ENCODE measurements at places on chromosomes 2 and 18.

- no peak for DNase-seq
Measured at GRCh38 chr2:157194844-157195243, 62.7 kb upstream of the GALNT5 start.

DNA sequence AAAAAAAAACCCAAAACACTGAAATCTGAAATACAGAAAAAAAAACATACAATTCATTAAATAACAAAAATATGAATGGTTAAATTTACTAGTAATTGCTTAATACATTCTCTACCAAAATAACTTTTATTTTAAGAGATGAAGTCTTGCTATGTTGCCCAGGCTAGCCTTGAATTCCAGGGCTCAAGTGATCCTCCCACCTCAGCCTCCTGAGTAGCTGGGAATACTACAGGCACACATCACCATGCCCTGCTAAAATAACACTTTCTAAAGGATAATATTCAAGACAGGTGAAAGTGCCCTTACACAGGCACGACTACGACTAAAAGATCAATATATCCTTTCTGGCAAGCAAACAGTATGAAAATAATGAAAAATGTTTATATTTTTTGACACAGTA lies 9.5 kb downstream of the USP34 start:
- no peak for DNase-seq

- DNase-seq: no peak
Measured at GRCh38 chr2:240630771-240631547, 5.7 kb downstream of the GPR35 start.

DNA sequence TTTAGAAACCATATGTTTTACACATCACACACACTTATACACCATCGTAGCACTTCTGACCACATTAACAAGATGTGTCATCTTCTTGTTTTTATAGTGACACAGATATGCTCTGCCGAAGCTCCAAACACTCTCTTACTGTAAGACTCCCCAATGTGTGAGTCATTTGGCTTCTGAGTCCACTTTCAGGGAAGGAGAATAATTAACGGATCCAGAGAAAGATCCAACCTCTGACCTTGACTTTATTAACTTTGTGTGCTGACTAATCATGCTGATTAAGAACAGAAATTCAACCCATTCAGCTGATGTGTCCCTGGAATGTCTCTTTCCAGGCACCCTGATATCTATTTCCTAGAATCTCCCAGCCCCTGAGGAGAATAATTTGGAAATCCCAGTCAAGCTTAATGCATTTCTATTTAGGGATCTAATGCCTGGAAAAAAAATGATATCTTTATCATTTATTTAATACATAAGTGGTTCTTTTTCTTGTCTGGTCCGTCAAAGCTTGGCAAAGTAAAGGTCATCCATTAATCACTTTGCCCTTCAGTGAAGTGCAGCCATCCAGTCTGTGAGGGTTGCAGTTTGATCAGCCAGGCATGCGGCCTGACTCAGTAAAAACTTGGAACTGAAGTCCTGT lies 615.8 kb upstream of the SYT4 start:
- DNase-seq: no peak

- no peak for DNase-seq
Measured at GRCh38 chr2:57981083-57981768, 65.4 kb upstream of the VRK2 start.

- no peak for DNase-seq
Measured at GRCh38 chr2:241157841-241158545, 7.7 kb downstream of the PPP1R7 start.

DNA sequence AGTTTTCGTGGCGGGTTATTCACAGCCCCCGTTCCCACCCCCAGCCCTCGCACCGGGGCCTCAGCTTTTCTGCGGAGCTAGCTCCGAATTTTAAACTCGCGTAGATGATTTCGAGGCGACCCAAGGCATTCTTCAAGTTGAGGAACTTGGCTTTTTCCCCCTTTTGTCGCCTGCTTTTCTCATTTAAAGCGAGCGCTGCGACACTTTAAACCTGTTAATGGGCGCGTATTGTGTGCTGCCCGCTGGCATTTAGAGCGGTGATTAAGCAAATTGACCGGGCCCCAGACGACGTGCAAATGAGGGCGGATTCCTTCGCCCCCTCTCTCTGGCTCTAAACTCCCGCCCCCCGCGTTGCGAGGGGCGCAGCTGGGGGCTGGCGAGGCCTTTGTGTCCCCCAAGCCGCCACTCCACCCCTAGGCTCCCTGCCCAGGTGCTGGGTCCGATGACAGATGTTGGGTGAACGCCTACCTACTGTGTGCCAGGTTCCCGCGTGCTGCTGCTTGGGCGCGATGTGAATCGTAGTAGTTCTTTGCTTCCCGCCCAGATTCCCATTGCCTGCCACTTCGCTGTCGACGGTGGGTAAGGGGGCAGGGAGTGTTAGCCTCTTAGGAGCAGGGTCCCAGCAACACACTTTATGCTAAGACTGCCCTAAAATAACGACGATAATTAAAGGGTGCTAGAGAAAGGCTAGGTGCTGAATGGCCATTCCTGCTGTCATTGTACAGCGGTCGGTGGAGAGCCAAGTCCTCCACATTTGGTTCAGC lies 1.9 kb downstream of the TCF7L1 start:
- DNase-seq: no peak

DNA sequence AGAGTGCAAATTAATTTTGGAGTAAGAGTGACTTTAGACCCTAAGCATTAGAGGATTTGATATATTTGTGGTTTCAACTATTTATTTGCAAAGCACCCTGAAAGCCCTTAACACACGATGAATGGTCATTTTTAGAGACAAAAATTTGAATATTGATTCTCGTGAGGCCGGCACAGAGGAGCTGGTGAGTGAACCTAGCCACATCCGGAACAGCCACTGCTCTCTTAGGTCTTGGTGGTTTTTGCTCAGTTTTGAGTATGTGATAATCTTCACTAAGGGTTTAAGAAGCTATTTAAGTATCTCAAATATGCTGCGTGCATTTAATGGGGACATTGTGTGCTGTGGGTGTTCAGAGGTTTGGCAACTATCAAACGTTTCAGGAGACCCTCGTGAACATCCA lies 204.8 kb downstream of the TSN start:
- DNase-seq: no peak

DNA sequence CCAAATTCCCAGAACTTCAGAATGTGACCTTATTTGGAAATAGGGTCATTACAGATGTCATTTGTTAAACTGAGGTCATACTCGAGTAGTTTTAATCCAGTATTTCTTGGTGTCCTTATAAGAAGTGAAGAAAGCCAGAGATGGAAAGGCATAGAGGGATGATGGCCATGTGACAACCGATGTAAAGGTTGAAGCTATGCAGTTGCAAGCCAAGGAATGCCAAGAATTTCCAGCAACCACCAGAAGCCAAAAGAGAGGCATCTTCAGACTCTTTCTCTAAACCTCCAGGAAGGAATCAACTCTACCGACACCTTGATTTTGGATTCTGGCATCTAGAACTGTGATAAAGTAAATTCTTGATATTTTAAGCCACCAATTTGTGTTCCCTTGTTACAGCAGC lies 242.2 kb downstream of the CDH20 start:
- DNase-seq: no peak

DNA sequence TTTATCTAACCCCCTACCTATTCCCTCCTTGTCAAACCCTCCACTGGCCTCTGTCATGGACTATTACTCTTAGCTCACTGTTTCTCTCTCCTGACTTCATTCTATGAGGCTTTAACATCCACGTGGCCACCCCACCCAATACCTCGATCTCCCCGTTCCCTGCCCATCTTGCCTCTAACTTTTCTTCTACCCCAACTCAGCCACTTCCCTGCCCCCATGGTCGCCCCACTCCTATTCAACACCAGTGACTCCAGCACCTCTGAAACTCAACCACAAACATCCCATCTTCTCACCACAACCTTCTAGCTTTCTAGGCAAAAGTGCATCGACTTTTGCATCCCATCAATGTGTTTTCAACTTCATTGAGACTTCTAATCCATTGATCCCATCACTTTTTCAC lies 94.2 kb upstream of the EPAS1 start:
- DNase-seq: no peak

DNA sequence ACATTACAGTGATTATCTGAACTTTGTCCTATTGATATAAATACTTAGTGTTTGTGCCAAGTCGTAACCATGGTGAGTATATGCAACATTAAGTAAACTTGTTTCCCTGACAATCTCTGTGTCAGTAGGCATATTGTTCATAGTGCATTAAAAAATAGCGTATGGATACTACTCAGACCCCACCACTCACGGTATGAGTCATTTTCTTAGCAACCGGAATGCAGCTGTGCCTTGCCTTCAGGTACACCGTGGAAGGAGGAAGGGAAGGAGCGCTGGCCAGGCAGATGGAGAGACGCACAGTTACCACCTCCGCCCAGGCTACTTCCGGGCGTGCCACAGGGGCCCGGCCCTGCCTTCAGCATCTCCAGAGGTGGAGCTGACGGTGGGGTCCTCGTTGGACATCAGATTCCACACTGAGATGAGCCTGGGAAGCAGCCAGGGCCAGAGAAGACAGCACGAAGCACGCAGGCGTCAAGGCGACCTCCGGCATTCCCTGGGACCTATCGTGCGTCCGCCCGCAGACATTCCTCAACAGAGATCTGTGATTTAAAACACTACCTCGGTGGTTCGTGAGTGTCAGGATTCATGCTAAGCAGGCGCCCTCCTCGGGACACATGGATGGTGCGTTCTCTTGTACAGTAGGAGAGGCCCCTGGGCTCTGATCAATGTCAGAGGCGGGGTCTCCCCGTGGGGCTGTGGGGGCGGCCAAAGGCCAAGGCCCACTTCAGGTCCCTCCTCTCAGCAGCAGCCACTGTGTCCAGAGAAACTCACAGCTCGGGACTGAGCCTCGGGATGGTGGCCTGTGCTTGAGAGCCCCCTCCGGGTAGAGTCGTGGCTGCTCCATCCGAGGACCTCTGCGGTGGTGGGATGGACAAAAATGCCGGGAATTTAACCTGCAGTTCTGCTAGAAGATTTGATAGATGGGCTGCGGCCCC lies 82.2 kb upstream of the HDAC4 start:
- DNase-seq: no peak

- DNase-seq: no peak
Measured at GRCh38 chr18:50722311-50722710, 97.5 kb downstream of the MRO start.

GRCh38 chr18:28729321-28729720 lies 552.4 kb upstream of the CDH2 start:
- no peak for DNase-seq

DNA sequence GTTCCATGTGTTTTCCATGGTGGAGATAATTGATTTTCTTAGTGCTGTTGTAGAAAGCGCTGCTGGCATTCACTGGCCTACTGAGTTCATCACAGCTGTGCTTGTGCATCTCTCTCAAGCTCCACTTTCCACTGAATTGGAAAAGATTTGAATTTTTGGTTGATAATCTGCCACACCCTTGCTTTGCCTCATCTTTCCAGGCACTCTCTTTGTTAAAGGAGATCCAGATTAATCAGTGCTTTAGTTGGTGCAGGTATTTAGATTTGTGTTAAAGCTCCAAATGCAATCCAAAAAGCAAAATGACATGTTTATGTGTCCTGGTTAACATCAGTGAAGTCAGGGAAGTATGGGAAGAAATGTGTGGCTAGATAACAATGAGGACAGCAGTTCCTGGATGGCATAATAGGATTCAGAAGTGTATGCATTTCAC lies 2.7 kb upstream of the COL3A1 start:
- DNase-seq: no peak

GRCh38 chr2:162538967-162539366 lies 195.0 kb downstream of the GCA start:
- no peak for DNase-seq

DNA sequence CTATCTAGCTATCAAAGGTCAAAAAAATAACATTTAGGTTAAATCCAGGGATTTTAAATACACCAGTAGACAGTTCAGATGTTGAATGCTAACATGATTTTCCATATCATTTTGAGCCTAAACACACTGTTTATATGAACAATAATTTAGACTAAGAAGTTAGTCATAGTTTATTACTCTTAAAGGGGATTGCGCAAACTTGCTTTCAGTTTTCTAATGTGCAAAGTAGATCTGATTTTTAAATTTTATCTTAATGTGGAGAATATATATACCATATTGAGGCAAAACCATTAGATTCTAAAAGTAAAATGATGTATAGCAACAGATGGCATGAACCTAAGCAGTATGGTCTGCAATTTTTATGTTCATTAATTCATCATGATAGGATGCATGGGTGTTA lies 76.6 kb downstream of the CDH7 start:
- no peak for DNase-seq

GRCh38 chr2:128681507-128681906 lies 362.8 kb upstream of the HS6ST1 start:
- no peak for DNase-seq

DNA sequence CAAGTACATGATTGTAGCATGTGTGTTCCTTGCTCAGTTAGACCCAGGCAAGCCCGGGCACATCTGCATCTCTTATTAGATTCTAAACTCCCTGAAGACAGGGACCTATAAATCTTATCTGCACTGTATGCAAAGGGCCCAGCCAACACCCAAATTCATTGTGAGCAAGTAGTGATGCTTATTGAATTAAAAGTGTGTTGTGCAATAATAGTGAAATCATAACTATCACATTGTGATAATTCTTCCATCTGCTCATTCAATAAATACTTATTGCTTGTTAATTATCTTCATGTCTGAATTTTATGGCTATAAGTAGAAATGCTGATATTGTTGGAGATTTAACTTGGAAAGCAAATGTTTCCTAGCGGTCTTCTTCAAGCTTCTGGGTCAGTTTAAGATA lies 387.5 kb downstream of the SLC4A3 start:
- DNase-seq: no peak

- DNase-seq: no peak
Measured at GRCh38 chr18:74766251-74766650, 168.6 kb downstream of the ZNF407 start.

DNA sequence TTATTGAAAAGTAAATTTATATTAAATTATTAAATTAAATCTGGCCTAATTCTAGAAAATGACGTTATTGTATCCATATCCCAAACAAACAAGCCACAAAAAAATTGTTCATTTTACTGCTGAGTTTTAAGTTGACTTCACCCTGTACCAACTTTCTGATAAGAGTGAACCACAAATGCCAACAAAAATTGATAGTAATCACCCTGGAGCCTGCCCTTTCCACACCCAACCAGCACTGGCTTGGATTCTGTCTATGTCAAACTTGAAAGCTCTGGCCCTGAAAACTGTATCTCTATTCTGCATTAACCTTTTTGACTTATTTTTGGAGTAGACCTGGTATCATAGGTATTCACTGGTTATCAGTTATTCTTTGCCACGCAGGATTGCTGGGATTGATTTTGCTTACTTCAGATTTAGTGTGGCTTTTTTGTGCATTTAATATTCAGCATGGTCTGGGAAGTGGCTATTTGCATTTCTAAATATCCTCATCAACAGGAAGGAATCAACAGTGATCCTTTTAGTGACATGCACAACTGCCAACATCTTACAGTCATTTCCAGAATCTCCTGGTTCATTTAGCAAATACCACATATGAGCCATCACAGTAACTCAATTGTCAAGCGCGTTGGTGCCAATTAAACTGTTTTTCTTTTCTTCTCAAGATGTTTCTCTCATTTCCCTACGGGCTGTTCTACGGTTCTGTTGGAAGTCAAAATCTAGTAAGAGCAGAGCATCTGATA lies 11.4 kb upstream of the SRBD1 start:
- no peak for DNase-seq

GRCh38 chr2:187475499-187476248 lies 27.6 kb upstream of the CALCRL start:
- no peak for DNase-seq
